ENCODE measurements at places on chromosomes 6 and 20.

- no peak for DNase-seq
These were observed 611.0 kb upstream of the MARCKS start for GRCh38 chr6:113246186-113246585.

- no peak for DNase-seq
These were observed 3.8 kb downstream of the SLC44A4 start for GRCh38 chr6:31874836-31875572.

- no peak for DNase-seq
These were observed 65.2 kb downstream of the CDKAL1 start for GRCh38 chr6:20599302-20600051.

- no peak for DNase-seq
These were observed 19.2 kb upstream of the ZSCAN16 start for GRCh38 chr6:28105245-28105639.

- no peak for DNase-seq
These were observed 196.0 kb downstream of the MAFB start for GRCh38 chr20:40493071-40493470.

DNA sequence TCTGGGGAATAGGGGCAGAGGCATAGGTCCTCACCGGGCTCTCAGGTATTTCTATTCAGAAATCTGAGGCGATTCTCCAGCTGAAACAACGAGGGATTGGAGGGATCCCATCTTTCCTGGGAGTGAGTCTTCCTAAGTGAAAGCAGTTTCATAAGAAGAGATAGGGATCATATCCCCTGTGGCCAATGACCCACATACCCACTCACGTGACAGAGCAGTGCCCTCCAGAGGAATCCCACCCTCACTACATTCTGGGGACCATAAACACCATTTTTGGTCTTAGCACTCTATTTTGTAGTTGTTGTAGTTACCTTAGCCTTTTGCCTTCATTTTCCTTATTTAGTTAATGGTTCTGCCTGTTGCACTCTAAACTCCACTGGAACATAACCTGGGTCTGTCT is 121.1 kb downstream of the GPR63 start:
- no peak for DNase-seq

DNA sequence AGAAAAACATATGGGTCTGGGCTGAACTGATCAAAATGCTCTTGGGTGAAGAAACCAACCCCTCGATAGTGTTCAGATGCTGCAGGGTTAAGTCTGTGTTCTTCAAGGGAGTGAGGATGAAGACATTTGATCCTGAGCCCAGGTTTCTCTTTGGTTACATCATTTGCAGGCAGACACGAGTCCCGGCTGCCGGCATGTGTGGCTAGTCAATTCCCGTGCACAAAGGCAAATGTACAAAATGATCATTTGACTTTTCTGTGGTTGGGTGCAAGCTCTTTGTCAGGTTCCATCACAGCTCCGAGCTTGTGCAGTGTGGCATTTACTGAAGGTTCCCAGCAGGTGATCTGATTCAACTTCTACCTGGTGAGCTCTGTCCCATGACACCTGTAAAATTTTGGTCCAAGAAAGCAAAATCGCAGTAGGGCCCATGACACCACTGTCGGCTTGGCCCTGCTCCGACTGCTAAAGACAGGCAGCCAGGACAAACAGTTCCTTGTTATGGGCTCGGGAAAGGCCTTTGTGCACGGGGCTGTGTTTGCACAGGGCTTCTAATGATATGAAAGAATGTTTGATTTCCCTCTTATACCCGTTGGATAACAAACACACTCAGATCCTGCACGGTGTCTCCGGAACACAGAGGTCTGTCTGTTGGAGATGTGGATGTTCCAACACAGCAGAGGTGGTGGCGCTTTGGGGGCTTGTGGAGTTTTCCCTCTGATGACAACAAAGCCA is 46.9 kb downstream of the GJA10 start:
- no peak for DNase-seq

GRCh38 chr6:128024046-128024445 is 123.2 kb upstream of the THEMIS start:
- DNase-seq, result no peak

DNA sequence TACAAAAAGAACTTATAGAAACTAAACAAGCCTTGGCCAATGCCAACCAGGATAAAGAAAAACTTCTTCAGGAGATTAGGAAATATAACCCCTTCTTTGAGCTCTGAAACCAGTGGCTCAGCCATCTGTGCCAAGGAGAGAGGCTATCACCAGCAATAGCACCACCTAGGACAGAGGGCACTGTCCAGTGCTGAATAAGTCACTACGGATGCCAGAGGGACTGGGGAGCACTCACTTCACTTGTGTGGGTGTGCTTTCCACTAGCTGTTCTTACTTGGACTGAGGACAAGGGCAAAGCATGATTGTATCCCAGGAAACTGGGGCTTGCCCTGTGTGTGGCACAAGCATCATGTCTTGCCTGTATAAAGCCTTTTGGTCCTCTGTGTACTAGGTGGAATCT is 15.5 kb downstream of the TAF11 start:
- no peak for DNase-seq

- no peak for DNase-seq
These were observed 123.4 kb downstream of the LY86 start for GRCh38 chr6:6711832-6712448.

GRCh38 chr6:42106112-42107023 is 36.1 kb downstream of the C6orf132 start:
- DNase-seq, result no peak

- peak; percentile 81 for DNase-seq
These were observed 3.3 kb upstream of the MOG start for GRCh38 chr6:29653452-29654038.

- DNase-seq, result no peak
These were observed 1217.6 kb upstream of the GJE1 start for GRCh38 chr6:140915103-140915502.

DNA sequence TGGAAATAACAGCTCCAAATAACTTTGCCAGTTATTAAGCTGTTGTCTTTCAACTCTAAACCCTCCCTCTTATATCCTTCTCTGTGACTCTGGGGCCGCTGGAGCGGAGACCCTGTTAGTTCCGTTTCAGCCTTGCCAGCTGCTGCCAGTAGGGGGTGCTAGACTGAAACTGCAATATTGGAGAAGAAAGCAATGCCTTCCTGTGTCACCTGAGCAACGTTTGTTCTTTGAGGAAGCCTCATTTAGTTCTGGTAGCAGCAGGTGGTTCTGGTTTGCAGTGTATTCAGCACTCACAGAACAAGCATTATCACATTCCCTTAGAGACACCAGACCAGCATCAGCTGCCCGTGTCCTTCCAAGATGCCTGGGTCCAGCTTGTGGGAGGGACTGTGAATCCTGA is 22.9 kb upstream of the JAG1 start:
- peak; percentile 23 for DNase-seq

- DNase-seq, result peak; percentile 92
These were observed 97.7 kb downstream of the KCNB1 start for GRCh38 chr20:49384437-49385434.

DNA sequence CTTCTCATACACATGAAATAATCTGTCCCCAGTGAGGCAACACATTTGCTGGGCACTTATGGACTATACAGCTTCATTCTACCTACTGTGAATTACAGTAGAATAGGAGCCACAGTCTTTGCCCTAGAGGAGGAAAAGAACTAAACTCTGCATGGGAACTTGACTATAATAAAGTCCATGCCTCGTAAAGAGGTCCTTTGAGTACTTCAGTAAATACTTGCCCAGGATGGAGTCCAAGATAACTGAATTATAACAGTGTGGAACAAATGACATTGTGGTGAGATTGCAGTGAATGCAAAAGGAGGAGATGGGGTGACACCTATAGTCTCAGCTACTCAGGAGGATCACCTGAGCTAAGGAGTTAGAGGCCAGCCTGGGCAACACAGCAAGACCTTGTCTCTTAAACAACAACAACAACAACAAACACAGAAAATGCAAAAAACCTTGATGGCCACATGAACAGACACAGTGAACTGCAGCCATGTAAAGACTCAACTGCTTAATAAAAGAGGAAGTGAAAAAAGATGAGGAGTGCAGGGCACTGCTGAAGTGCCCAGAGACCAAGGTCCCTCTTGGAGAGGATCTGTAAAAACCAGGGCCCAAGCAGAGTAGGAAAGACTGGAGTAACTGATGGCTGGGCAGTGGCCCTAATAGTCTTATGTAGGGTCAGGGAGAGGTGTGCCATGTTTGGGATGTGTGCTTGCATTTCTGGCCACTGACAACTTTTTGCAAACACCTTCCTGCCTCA is 3.7 kb downstream of the MRPS18A start:
- DNase-seq, result peak; percentile 44

DNA sequence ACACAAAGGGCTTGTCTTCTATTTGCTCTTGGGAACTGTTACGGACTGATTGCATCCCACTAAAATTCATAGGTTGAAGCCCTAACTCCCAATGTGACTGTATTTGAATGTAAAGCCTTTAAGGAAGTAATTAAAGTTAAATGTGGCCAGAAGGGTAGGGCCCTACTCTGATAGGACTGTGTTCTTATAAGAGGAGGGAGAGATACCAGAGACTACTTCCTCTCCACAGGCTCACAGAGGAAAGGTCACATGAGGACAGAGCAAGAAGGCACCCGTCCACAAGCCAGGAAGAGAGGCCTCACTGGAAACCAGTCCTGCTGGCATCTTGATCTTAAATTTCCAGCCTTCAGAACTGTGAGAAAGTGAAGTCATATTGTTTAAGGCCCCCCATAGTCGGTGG is 211.9 kb downstream of the CDH26 start:
- DNase-seq, result no peak

DNA sequence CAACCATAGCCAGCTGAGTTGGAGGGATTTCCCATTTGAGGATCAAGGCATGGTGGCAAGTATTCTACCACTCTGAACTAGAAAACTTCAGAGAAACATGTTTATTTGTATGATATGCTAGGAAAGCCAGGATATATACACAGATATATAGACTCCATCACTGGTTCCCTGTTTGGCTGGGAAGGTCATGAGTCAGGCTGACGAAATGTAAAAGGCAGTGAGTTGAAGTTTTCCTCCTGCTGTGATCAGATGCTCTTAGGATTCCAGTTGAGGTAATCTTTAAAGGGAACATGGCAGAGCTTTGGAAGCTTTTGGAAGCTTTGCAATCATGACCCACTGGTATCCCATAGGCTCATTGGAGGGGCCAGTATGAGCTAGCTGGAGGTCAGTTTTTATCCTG is 1369.1 kb downstream of the EPHA7 start:
- DNase-seq, result no peak

DNA sequence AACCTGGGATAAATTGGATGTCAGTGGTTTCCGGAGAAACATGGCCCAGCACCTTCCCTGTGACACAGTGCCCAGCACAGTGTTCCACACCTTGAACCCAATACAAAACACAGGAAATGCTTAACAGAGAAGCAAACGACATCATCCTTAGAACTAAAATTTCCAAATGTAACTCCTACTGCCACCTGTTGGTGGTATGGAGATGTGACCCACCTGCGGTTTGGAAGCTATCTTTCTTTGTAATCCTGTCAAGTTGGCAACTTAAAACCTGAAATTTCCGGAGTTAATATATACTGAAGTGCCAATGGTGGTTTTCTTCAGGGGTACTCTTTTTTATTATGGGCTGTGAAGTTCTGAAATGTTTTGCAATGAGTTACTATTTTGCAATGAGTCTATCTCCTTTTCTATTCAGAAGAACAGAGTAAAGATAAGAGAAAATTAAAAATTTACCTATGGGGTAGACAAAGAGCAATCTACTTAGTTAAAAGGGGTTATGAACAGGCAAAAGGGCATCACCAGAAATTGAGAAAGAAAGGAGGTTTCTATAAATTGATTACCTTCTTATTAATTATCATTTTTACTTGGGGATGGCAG is 658.8 kb downstream of the PTPRT start:
- DNase-seq, result peak; percentile 42

DNA sequence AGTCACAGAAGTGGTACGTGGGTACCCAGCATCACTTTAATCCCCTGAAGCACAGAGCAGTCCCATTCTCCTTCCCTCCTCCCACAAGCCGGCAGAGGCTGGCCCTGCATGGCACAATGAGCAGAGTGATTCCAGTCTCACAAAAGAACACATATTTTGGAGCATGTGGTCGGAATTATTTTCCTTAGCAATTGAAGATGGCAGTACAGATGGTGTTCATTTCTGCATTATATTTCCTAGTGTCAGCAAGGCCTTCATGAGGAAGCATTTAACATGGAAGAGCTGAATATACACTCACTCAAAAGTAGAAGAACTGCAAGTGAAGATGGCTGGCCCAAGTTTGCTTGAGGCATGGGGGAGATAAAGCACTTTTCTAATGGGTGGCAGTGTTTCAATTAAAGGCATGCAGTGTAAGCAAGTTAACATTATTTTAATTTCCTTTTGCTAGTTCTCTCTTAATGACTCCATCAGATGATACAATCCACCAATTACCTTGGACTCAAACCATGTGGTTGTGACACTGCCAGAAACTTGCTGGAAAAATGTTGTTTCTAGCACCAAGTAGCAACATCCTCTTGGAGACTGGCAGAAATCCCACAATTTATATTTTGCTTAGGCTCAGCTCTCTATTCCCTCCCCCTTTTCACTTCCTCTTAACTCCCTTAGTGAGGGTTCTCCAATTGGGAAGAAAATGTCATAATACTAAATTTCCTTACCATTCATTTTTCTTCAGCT is 74.4 kb downstream of the ARHGAP18 start:
- DNase-seq, result peak; percentile 12

- no peak for DNase-seq
These were observed 18.8 kb downstream of the TOP1 start for GRCh38 chr20:41047279-41047974.

DNA sequence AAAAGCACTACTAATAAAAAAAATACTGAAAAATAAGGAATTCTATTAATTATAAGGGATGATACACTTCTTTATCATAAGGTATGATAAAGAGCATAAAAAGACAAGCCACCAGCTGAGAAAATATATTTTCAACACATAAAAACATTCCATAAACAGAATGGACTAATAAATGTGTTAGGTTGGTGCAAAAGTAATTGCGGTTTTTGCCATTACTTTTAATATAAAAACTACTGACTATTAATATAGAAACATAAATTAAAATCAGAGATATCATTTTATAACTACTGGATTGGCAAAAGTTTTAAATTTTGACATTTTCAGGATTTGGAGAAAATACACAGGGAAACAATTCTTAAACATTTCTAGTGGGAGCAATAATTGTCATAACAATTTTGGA is 37.1 kb upstream of the FKBP1C start:
- no peak for DNase-seq

DNA sequence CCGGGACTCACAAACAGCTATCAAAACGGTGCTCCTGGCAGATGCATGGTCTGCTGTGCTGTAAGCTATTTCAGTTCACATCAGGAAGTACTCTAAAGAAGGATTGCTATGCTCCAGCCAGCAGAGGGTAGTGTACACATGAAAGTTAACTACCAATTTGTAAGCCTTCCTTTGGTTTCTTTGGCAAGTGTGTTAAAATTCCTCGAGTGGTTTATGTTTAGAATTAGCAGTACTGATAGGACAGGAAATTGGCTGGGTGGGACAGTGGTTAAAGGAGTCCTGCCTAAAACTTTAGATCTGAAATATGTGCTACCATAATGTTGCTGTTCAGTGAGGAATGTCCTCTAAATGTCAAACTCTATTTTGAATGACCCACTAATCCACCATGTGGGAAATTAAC is 47.4 kb downstream of the TRMT11 start:
- peak; percentile 42 for DNase-seq
